NCI-H2029 (cell line): ENCODE measurements at places on chromosomes 3 and 15.
A peak's percentile ranks its signal among the peaks of the same experiment; 100 is the strongest.

GRCh38 chr3:165459924-165460835 is 264.0 kb upstream of the SLITRK3 start:
- DNase-seq = no peak

DNA sequence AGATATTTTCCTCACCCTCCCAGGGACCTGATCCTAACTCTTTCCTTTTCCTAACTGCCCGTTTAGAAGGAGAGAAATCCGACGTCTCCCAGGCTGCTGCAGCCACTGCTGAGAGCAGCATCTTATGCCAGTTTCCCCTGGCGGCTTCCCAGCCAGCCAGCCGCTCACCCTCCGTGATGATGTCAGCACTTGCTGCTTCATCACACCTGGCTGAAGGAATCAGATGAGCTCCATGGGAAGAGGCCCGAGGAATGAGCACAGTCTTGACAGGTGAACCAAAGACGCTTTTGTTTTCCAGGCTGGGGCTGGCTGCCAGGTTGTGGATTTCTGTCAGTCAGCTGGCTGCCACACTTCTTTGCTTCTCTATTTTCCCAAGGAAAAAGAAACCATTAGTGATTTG is 445.1 kb upstream of the RBMS3 start:
- DNase-seq = peak; percentile 46

- no peak for DNase-seq
These were observed 370.7 kb upstream of the SLCO3A1 start for GRCh38 chr15:91482799-91483198.

GRCh38 chr3:69562020-69562419 is 176.1 kb upstream of the FRMD4B start:
- no peak for DNase-seq

- no peak for DNase-seq
These were observed 86.3 kb downstream of the TMEM108 start for GRCh38 chr3:133124511-133124910.

DNA sequence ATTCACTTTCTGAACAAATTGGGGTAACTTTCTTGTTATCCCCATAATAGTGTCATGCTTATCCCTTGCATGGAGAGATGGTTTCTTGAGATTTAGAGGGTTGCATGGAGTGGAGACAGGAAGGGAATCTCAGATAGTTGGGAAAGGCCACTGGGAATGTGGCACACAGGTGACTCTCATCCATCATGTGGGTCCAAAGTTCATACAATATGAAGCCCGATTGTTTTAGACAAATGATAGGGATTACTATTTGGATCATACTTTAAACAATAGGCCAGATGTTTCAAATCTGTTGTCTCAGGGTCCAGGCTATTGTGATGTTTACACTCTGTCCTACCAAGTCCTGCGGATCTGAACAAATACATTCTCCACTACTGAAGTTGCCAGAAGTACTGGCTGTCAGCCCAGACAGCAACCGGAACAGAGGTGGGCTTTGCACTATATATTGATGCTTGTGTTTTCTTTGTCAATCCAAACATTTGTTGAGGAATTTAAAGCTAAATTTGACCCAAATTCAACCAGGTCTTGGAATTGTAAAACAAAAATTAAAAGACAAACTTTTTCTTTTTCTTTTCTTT is 39.2 kb upstream of the NMNAT3 start:
- no peak for DNase-seq
